HFFc6 (cell line): ENCODE measurements at places on chromosomes 16 and 17.
A peak's percentile ranks its signal among the peaks of the same experiment; 100 is the strongest.

GRCh38 chr16:12609937-12610699 is 193.6 kb downstream of the CPPED1 start:
- no peak for DNase-seq

DNA sequence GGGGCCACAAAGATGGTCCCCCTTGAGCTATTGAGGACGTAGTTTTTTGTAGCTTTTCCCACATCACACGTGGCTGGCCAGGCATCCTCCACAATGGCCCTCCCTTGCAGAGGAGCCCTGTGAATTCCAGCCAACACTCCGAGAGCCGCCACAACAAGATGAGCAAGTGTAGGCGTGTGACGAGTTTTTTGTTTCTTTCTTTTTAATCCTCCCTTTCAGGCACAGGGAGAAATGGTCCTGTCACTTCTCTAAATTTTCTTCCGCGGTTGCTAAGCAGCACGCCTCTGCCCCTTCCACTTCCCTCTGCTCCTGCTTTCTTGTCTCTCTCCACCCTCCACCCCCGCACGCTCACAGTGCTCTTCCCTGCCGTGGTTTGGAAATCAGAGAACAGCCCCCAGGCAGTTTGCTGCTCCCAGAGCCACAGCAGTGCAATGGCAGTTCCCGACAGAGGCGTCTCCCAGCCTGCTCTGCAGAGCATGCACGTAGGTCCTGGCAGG is 68.0 kb upstream of the MRTFB start:
- DNase-seq, result peak; percentile 72

DNA sequence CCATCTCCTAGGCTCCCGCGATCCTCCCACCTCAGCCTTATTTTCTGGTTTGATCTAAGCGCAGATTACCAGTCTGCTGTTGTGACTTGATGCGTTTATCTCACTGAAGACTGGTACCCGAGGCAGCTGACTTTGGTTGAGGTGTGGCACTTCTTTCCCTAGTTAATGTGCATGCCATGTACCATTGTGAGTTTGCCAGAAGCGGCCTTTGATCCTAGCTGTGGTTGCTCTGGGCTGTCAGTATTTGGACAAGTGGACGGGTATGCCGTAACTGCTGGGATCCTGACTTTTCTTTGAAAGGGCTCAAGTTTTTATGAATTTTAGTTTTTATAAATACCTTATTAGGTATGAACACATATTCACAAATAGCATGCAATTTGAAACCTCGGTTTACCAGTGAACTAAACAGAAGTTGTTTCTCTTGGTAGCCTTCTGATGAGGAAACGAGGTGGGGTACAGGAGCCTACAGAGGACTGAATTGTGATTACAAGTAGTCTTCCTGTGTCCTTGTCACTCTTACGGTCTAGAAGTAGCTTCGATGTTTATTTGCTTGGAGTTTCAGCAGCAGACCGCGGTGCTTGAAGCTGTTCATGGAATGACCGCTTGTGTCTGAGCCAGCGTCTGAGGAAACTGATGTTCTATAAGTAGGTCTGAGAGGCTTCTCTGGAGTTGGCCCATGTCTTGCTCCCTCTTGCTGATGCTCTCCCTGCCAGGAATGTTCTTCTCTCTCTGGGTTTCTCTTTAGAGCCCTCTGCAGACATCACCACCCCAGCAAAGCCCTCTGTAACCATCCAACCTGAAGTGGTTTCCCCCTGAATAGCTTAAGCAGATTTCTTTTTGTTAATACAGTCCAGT is 40.0 kb downstream of the SEC14L1 start:
- DNase-seq, result no peak

- peak; percentile 77 for DNase-seq
These were observed 1.6 kb upstream of the EFTUD2 start for GRCh38 chr17:44900894-44901293.

DNA sequence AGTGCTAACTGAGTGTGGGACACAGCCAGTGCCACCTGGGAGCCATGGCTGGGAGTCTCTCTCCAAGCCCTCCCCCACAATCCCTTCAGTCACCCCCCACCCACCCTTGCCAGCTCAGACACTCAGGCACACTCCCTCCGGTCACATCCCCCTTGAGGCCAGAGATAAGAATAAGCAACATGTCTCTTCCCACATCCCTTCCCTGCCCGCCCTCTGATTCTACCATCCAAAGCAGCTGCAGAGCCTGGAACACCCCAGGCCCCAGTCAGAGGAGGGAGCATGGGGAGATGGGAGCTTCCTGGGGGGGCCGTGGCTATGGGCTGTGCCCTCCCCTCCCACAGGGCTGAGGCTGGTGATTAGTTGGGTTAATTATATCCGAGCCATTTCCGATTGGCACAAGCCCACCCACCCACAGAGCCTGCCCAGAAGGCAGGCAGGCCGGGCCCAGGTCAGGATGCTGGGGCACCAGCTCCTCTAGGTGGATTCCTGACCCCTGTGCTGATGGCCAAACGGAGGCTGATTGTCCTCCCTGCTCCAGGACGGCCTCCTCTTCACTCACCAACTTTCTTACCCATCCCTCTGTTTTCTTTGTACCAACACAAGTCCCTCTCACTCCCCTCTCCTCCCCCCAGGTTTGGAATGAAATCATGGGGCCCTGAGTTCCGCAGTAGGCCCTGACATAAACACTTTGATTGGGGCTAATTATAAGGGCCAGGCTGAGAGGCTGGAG is 28.6 kb upstream of the MEIOC start:
- no peak for DNase-seq
